ENCODE measurements at places on chromosomes 6 and 20. TPM values are rescaled to one million over a fixed set of nuclear protein-coding genes. Genes with fewer than 3 reads are reported as not detected.
A peak's percentile ranks its signal among the peaks of the same experiment; 100 is the strongest.

DNA sequence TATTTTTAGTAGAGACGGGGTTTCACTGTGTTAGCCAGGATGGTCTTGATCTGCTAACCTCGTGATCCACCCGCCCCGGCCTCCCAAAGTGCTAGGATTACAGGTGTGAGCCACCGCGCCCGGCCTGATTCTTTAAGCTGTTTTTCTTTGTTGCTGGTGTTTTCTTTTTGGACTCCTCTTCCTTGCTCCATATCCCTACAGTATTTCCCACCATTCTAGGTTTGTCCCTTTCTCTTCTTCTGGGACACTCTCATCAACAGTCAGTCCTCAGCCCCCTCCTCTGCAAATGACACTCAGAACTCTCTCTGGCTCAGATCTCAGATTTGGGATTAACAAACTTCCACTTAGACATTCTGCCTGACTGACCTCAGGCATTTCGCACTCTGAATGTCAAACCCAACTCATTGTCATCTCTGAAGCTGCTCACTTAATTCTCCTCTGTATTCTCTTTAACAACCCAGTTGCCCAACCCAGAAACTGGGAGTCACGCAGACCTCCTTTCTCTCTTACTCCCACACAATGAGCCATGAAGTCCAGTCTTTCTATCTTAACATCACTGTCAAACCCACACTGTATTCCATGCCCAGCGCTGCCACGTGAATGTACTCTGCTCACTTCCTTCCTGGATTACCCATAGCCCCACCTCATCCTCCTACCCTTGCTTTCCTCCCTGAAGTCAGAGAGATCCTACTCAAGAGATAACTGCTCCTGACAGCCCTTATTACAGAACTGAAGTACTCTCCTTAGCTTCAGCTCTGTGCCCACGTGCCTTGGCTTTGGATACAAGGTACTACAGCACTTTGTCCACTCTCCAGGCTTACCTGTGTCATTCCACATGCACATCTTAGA lies 2.6 kb downstream of the MPIG6B start:
- no peak overlapping the region for H3K4me3 ChIP-seq
- H3K36me3 ChIP-seq = no peaks in the 10 kb centered on the region
- peaks cover 4% of the 10 kb centered on the region for H3K4me1 ChIP-seq
- H3K27ac ChIP-seq = peak overlapping the region; percentile 93
- no peak for DNase-seq

- no peak overlapping the region for H3K4me3 ChIP-seq
- H3K27ac ChIP-seq = no peak overlapping the region
- no peaks in the 10 kb centered on the region for H3K4me1 ChIP-seq
- DNase-seq = no peak
- H3K27me3 ChIP-seq = no peaks in the 10 kb centered on the region
These were observed 91.5 kb upstream of the RREB1 start for GRCh38 chr6:7016226-7016625.

DNA sequence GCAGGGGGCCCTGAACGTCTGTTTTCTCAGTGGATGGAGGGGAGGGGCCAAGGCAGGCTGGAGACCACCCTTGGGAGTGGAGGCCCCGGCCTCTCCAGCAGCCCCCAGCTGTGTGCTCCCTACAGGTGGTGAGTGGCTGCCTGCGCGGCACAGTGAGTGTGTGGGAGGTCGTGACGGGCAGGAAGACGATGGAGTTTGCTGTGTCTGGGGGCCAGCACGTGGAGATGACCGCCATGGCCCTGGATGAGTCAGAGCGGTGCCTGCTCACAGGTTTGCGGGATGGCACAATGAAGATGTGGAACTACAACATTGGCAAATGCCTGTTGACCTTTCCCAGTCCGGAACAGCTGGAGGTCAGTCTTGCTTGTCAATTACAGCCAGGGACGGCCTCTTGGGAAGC lies 52.6 kb downstream of the EFCAB8 start:
- DNase-seq = no peak
- H3K4me3 ChIP-seq = no peak overlapping the region
- no peaks in the 10 kb centered on the region for H3K36me3 ChIP-seq

GRCh38 chr6:29875257-29875656 lies 47.6 kb downstream of the HLA-G start:
- H3K27me3 ChIP-seq = no peaks in the 10 kb centered on the region
- no peak overlapping the region for H3K27ac ChIP-seq
- H3K36me3 ChIP-seq = no peaks in the 10 kb centered on the region
- no peak overlapping the region for H3K4me3 ChIP-seq

DNA sequence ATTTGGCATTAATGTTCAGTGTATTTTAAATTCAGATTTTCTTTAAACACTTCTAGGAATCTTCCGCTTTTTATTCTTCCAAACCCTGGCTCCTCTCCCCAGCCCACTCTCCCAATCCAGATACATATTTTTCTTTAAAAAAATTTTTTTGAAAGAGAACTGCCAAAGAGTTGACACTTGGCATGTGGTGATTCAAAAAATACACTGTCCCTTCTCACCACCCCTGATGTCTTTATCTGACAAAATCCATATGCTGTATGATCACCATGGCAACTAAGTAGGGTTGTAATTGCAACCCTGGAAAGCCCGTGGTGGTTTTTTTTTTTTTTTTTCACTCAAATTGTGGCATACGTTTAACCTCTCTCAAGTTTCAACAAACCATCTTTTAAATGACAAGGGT lies 355.8 kb upstream of the SASH1 start:
- H3K36me3 ChIP-seq = no peaks in the 10 kb centered on the region
- no peak for DNase-seq
- no peak overlapping the region for H3K27ac ChIP-seq
- H3K4me3 ChIP-seq = no peak overlapping the region
- H3K27me3 ChIP-seq = no peaks in the 10 kb centered on the region

DNA sequence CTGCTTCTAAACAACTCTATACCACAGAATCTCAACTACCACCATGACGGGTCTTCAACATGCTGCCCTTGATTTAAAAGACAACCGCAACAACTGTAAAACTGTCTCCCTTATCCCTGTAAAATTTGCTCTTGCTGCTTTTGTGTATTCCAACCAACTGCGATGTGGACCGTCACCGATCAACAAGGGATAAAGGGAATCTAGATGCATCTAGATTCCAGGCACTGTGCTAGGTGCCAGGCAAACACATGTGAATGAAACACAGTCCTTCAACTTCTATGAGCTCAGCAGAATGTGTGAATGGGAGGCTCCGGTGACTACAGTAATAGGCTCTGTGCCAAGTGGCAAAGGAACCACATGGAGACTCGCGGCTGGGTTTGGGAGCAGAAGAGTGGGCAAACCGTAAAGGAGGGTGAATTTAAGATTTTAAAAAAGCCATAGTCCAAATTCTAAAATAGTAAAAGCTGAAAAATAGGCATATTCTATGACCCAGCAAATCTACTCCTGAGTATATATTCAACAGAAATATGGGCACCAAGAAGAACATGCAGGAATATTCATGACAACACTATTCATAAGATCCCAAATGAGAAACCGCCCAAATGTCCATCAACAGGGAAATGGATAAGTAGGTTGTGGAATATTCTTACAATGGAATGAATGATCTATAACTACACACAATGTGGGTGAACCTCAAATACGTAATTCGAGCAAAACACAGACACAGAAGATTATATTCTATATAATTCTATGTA lies 3.7 kb upstream of the PRND start:
- H3K27ac ChIP-seq = no peak overlapping the region
- H3K36me3 ChIP-seq = no peaks in the 10 kb centered on the region
- H3K4me3 ChIP-seq = no peak overlapping the region
- DNase-seq = no peak
- no peaks in the 10 kb centered on the region for H3K4me1 ChIP-seq

DNA sequence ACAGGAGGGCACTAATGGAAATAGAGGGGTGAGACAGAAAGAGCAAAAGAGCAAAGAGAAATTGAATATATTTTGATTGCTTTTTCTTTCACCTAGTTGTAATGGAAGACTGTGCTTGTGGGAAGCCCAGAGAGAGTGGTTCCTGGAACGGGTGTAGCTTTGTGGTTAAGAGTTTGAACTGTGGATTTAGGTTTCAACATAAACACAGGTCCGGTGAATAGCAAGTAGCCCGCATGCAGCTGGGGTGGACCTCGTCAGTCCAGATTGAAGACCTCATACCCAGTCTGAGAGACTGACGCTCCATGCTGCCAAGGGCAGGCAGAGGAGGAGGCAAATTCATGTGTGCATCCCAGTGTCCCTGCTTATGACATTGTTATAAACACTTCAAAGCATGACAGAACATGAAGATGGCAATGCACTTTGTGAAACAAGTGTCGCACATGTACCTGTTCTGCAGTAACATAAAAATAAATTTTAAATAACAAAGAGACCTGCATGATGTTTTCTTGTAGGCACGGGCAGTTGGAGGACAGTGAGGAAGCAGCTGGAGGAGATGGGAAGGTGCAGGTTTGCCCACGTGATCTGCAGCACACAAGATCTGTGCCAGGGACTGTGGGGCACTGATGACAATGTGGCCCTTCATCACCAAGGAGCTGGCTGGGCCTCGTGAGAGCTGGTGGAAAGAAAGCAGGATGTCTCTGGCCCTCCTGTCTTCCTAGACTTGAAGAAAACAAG lies 220.5 kb upstream of the SSTR4 start:
- no peaks in the 10 kb centered on the region for H3K27me3 ChIP-seq
- H3K4me3 ChIP-seq = no peak overlapping the region
- no peaks in the 10 kb centered on the region for H3K36me3 ChIP-seq
- no peak overlapping the region for H3K27ac ChIP-seq
- H3K4me1 ChIP-seq = no peaks in the 10 kb centered on the region

- DNase-seq = no peak
- H3K27me3 ChIP-seq = no peaks in the 10 kb centered on the region
- H3K36me3 ChIP-seq = no peaks in the 10 kb centered on the region
These were observed 112.3 kb downstream of the PFDN4 start for GRCh38 chr20:54320148-54320607.

The SRF gene
- 109 TPM for total RNA-seq

The ZSCAN12 gene
- total RNA-seq = 22.2 TPM

The HLA-DPB1 gene
- total RNA-seq = 44.1 TPM

Data from uterus (tissue), 4 donors.